Stimulated activated CD4-positive, alpha-beta T cell treated with anti-CD3 and anti-CD28 coated beads, TNF-alpha, amount 100 ng/mL, for 1 hour (primary cell): ENCODE measurements at places on chromosomes 1 and 21.

- DNase-seq, result no peak
Measured at GRCh38 chr1:83130886-83131691, 867.8 kb downstream of the TTLL7 start.

DNA sequence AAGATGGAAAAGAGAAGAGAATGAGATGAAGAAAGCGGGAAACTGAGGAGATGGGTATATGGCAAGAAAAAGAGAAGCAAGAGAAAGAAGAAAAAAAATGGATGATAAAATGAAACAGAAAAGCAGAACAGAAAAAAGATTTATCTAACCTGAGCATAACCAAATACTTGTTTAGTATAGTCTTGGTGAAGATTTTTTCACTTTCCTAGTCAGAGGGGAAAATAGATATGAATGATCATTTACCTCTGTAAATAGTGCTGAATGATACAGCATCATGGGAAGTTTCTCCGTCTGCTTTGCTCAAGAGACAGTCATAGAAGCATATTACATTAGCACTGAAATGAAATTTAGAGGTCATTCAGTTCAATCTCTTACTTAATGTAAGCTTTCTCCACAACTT is 36.1 kb upstream of the PLPPR4 start:
- DNase-seq, result no peak

- no peak for DNase-seq
Measured at GRCh38 chr1:200376528-200376927, 33.3 kb downstream of the ZNF281 start.

GRCh38 chr1:241839369-241839979 is 8.5 kb upstream of the EXO1 start:
- no peak for DNase-seq

GRCh38 chr1:56123421-56123820 is 455.9 kb downstream of the PLPP3 start:
- no peak for DNase-seq
